ENCODE measurements at places on chromosomes 2 and 18.

DNA sequence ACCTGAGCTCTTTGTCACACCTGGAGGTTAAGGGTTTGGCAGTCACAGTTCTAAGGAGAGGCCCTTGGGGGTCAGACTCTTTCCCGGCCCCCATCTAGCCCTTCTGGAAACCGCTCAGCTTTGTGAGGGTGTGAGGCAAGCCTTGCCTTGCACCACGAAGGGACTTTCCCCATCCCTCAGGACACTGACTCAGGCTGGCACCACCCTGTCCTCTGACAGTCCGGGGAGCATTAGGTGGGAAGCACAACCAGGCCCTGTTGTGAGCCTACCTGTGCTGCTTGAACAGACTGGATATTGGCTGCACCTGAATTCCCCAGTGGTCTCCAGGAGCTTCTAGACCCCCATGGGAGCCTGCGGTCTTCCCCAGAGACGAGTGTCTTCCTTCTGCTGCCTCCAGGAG, 47.0 kb upstream of the GBX2 start:
- no peak for DNase-seq

DNA sequence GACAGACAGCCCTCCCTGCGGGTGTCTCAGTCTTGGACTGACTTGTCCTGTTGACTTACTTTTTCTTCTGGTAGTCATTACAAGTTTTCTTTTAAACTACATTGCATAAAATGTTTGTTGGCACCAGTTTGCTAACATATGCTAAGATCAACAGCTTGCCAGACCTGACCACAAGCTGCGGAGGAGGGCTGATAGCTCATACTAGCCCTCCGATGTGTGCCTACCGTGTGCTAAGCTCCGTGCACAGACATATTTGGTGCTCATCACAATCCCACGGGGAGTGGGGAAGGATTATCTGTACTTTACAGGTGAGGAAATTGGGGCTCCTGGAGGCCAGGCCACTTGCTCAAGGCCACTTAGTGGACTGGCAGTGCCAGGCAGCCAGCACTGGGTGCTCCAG, 72.8 kb upstream of the YPEL5 start:
- DNase-seq = no peak

GRCh38 chr2:41199334-41199733, 747.4 kb upstream of the SLC8A1 start:
- no peak for DNase-seq

DNA sequence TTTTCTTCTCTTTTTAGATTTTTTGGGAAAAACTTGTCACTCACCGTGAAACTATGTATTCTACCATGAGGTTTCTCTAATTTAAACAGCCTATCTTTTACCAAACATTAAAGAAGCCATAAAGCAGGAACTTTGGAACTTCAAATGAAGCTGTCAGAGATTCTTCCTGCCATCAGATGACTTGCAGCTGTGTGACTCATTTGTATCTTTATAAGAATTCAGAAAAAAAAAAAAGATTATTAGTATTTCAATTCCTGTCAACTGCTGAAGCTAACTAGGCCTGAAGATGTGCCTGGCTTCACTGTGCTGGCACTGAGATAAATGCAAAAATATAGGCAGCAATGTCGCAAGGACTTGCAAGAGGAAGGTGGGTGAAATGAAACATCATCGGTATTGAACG, 1399.1 kb upstream of the PIK3C3 start:
- no peak for DNase-seq

DNA sequence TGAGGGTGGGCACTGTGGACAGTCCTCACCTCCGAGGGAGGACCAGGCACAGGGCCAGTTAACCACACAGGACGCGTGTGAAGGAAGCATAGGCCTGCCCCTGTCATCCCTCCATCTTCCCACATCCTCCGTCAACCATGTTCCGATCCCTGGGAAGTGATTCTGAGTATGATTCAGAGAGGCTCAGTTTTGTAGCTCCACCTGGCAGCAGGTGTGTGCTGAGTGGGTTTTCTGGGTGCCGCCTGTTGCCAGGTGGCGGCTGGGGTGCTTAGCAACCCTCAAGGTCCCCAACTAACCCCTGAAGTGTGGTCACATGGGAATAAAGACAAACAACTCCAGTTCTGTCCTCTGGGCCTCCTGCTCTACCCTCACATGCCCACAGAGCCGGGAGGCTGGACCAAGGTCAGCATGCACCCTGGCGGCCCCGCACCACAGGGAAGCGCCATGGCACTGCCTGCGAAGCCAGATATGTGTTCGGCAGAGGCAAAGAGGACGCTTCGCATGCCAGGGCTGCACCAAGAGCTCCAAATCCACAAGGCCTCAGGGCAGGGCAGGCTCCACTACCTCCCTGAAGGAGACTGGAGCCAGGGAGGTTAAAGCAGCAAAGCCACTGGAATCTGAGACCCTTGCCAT, 60.0 kb downstream of the ADCY3 start:
- DNase-seq = no peak

DNA sequence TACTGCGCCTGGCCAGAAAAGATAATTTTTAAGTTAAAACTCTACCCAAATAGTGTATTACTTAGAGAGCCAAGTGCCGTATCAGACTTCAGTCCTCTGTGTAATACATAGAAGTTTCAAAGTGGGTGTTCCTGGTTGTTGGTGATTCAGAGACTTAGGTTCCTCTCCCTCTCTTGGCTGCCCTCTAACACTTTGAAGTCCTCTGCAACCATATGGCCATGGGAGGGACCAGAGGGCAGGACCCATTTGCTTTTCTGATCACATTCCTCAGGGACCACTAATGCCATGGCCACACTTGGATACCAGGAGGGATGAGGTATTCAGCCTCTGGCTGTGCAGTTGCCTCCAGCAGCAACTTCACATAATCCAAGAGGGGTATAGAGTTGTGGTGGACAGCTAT, 131.5 kb downstream of the CAPN13 start:
- DNase-seq = no peak

DNA sequence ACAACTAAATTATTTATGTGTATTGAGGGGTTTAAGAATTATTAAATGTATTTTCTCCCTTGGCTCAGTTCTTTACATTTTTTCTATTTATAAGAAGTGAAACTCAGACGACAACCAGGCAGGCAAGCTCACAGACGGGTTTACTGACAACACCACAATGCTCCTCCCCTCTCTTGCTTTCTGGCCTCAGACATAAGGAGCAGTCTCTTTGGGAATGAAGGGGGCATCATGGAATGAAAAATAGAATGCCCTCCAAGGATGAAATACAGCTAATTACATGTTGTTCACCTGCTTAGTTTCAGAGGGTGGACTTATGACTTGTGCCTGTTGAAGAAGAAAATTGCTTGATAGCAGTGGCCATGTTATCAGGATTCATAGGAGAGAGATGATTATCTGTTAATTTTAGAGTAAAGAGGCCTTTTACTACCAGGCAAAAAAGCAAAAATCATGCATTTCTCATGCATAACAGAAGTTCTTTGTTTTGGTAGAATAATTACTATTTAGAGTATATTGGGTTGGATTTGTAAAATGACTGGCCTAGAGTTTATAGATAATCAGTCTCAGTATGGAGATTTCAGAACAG, 172.1 kb upstream of the LRRTM1 start:
- DNase-seq = no peak

DNA sequence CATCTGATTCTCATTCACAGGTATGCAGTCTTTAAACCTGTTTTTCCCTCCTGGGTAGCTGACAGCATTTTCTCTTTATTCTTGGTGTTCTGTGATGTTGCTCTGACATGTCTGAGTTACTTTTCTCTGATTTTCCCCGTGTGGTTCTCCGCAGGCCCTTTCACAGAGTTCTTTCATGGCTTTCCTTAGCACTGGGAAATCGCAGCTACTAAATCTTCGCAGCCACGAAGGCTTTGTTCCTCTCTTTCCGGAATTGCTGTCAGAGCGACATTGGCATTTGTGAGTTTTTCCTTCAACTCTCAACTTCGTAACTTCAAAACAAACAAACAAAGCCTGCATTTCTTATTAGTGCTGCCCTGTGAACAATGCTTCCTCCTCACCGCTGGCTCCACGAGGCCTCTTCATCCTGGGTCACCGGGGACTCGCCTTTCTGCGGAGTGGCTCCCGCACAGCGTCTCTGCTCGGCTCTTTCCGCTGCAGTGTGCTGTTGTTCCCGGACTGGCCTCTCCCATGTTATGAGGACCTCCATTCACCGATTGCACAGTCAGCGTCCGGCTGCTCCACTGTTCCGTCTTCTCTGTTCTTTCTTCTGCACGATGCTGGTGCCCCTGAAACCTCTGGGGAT, 16.1 kb downstream of the COLEC11 start:
- no peak for DNase-seq

GRCh38 chr2:138244501-138244925, 257.1 kb upstream of the SPOPL start:
- no peak for DNase-seq

- no peak for DNase-seq
Observed at GRCh38 chr18:70288171-70288850, 534 bp upstream of the SOCS6 start.

DNA sequence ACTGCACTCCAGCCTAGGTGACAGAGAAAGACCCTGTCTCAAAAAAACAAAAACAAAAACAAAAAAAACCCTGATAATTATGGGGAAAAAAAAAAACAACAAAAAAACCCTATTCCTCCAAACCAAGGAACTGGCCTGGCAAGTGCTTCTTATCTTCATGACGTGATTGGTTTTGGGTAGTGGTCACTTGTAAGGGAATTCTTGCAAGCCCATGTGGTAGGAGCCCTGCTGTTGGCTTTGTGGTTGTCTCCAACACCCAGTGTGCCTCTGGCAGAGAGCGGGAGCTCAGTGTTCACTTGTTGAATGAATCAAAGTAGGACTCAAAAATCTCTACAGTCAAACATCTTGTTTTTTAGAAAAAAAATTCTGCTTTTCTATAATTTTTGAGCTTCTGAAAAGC, 6.0 kb downstream of the GALM start:
- no peak for DNase-seq

- no peak for DNase-seq
Observed at GRCh38 chr2:240628808-240629618, 3.7 kb downstream of the GPR35 start.

GRCh38 chr18:25349131-25349925, 2.6 kb downstream of the ZNF521 start:
- DNase-seq = no peak

GRCh38 chr18:12840382-12840781, 43.7 kb downstream of the PTPN2 start:
- peak; percentile 27 for DNase-seq

GRCh38 chr2:154370873-154371272, 327.6 kb upstream of the KCNJ3 start:
- no peak for DNase-seq

- no peak for DNase-seq
Observed at GRCh38 chr2:88087763-88088162, 20.1 kb downstream of the SMYD1 start.

- peak; percentile 47 for DNase-seq
Observed at GRCh38 chr2:181307203-181307991, 149.8 kb upstream of the ITGA4 start.

DNA sequence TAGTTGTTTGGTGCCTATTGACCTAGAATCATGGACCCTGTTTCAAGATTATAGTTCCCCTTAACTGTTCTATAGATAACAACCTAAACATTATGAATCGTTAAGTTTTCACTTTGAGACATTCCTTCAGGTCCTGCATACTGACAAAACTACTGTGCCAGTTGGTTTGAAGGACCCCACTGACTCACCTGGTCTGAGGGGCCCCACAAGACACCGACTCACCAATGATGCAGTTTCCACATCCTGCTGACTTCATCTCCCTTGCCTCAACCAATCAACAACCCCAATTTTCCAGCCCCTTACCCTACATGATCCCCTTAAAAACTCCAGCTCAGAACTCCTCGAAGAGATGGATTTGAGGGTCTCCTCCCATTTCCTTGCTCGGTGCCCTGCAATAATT, 89.6 kb upstream of the CCDC141 start:
- no peak for DNase-seq

DNA sequence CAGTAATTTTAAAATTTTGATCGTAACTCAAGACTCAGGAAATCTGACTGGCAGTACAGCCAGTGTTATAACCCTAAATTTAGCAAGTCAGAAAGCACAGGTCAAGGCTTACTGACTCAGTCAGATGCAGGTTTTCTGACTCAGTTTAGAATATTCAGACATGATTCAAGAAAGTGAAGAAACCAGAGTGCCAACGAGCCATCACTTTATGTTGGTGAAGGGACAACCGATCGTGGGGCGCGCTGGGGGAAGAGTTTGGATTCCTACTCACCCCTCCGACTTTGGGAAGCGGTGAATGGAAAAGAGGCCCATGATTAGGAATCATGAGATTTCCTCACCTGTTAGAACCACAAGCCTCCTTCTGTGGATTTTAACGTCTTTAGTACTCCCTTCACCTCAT, 998 bp downstream of the RNF149 start:
- no peak for DNase-seq

DNA sequence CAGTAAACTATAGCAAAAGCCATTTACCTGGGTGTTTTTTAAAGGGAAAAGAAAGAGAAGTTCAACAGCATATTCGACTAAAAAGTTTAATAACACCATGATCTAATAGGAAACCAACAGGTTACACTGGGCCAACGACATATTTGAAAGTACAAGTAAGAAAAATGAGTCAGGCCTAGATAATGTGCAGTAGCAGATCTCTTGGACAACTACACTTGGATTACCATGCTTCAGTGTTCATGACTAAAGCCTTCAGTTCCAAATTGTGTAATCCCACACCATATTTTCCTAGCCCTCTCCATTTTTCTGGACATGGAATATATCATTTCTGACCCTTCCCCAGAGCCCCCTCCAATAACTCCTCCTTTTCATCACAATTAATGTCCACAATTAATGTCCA, 39.1 kb upstream of the FIGN start:
- no peak for DNase-seq

GRCh38 chr18:60024857-60025256, 125.1 kb downstream of the PMAIP1 start:
- no peak for DNase-seq

- DNase-seq = no peak
Observed at GRCh38 chr2:218017211-218018053, 14.6 kb upstream of the TNS1 start.

DNA sequence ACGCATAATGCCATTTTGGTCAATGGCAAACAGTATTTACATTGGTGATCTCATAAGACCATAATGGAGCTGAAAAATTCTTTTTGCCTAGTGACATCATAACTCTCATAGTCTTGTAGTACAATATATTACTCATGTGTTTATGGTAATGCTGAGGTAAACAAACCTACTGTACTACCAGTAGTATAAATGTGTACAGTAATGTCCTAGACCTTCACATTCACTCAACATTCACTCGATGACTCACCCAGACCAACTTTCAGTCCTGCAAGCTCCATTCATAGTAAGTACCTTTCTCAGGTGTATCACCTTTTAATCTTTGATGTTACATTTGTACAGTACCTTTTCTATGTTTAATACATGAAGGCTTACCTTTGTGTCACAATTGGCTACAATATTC, 558.2 kb upstream of the PIK3C3 start:
- DNase-seq = no peak
